ENCODE measurements at places on chromosomes 16 and 17. TPM values are rescaled to one million over a fixed set of nuclear protein-coding genes. Genes with fewer than 3 reads are reported as not detected.
A peak's percentile ranks its signal among the peaks of the same experiment; 100 is the strongest.

The SULT1A1 gene
- total RNA-seq, result 13.3 TPM

The TBC1D3K gene
- total RNA-seq, result not detected

The PLLP gene
- total RNA-seq, result 0.34 TPM

The KRTAP4-4 gene
- not detected for total RNA-seq

The SHISA6 gene
- total RNA-seq, result not detected

DNA sequence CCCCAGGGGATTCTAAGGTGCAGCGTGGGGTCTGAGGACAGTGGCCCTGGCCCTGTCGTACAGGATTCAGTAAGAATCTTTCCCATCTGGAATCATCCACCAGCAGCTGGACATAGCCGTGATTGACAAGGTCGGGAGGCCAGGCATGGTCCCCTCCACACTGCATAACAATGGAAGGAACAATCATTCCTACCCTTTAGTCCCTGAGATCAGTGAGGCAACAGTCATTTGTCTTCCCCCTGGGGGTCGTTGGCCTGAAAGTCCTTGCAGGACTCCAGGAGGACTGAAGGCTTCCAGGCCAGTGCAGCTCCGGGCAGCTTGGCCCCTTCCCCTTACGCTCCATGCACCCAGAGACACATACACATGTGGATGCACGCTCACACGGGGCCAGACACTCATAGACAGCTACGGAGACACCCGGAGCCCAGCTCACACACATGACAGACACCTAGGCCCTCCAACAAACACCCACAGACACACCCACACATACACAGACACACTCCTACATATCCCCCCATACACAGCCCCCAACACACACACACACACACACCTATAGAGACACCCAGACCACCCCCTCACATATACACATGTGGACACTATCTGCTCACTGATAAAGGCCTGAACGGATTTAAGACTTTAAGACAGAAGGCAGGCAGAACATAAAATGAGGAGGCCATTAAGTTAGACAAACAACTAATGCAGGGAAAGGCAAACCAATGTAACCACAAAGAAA, 42.9 kb downstream of the LITAF start:
- no peak overlapping the region for H3K4me3 ChIP-seq
- no peak for DNase-seq
- no peak overlapping the region for H3K27ac ChIP-seq
- peaks cover 10% of the 10 kb centered on the region for H3K36me3 ChIP-seq
- peaks cover 12% of the 10 kb centered on the region for H3K4me1 ChIP-seq
- no peaks in the 10 kb centered on the region for H3K27me3 ChIP-seq

- H3K27me3 ChIP-seq, result peaks cover 3% of the 10 kb centered on the region
- no peaks in the 10 kb centered on the region for H3K4me1 ChIP-seq
- H3K27ac ChIP-seq, result no peak overlapping the region
- H3K4me3 ChIP-seq, result no peak overlapping the region
- H3K36me3 ChIP-seq, result no peaks in the 10 kb centered on the region
Observed at GRCh38 chr16:5509336-5509735, 411.7 kb upstream of the EEF2KMT start.

DNA sequence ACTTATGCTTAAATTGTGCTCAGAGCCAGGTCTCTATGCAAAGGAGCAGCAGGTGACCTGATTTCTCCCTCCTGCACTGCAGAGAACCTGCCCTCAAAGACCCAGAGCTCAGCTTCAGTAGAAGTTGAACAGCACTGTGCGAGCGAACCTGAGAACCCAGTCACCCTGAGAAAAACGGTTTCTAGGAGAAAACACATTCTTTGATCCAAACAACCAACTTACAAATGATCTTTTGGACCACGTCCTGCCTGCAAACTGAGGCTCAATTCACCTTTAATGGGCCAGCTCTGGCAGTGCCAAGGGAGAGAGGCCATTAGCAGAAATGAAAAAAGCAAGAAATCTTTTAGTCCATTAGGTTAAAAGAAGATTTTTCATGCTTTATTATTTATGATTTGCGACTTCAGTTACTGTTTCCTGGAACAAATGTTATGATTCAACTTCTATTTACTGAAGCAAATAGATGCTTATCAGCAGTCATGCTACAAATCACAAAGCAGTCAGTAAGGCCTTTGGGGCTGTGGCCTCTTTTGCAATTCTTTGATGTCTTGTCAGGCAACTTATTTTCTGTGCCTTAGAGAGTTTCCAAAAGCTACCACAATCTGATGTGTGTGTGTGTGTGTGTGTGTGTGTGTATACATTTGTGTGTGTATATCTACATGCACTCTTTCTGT, 65.7 kb upstream of the LRRC37A3 start:
- no peak for DNase-seq
- H3K36me3 ChIP-seq, result no peaks in the 10 kb centered on the region
- peak overlapping the region; percentile 99 for H3K27ac ChIP-seq
- peaks cover 48% of the 10 kb centered on the region for H3K4me1 ChIP-seq
- H3K4me3 ChIP-seq, result peak overlapping the region; percentile 79
- H3K27me3 ChIP-seq, result no peaks in the 10 kb centered on the region

- H3K4me1 ChIP-seq, result no peaks in the 10 kb centered on the region
- H3K27ac ChIP-seq, result no peak overlapping the region
- DNase-seq, result no peak
Observed at GRCh38 chr16:69867784-69868560, 83.2 kb upstream of the CLEC18A start.

DNA sequence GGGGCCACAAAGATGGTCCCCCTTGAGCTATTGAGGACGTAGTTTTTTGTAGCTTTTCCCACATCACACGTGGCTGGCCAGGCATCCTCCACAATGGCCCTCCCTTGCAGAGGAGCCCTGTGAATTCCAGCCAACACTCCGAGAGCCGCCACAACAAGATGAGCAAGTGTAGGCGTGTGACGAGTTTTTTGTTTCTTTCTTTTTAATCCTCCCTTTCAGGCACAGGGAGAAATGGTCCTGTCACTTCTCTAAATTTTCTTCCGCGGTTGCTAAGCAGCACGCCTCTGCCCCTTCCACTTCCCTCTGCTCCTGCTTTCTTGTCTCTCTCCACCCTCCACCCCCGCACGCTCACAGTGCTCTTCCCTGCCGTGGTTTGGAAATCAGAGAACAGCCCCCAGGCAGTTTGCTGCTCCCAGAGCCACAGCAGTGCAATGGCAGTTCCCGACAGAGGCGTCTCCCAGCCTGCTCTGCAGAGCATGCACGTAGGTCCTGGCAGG, 68.0 kb upstream of the MRTFB start:
- H3K27ac ChIP-seq, result no peak overlapping the region
- no peak overlapping the region for H3K4me3 ChIP-seq
- H3K27me3 ChIP-seq, result peaks cover 39% of the 10 kb centered on the region
- H3K36me3 ChIP-seq, result no peaks in the 10 kb centered on the region
- H3K4me1 ChIP-seq, result peaks cover 8% of the 10 kb centered on the region

- no peak for DNase-seq
- no peak overlapping the region for H3K27ac ChIP-seq
- peaks cover 19% of the 10 kb centered on the region for H3K27me3 ChIP-seq
- no peak overlapping the region for H3K4me3 ChIP-seq
Observed at GRCh38 chr17:37714897-37715296, 30.0 kb downstream of the HNF1B start.

GRCh38 chr16:50207652-50208051, 54.5 kb downstream of the TENT4B start:
- H3K27me3 ChIP-seq, result no peaks in the 10 kb centered on the region
- peaks cover 43% of the 10 kb centered on the region for H3K4me1 ChIP-seq
- H3K4me3 ChIP-seq, result no peak overlapping the region
- no peak for DNase-seq

Data from activated naive CD8-positive, alpha-beta T cell treated with anti-CD3 and anti-CD28 coated beads for 36 hours (primary cell).